Dermis blood vessel endothelial cell (primary cell): ENCODE measurements at places on chromosomes 2 and 18. TPM values are rescaled to one million over a fixed set of nuclear protein-coding genes. Genes with fewer than 3 reads are reported as not detected.

DSG1 gene
- not detected in 2 replicates for total RNA-seq

LYG2 gene
- not detected in 2 replicates for total RNA-seq

TMEM200C gene
- total RNA-seq = not detected in 2 replicates

TMEM169 gene
- 0.37 and 0.85 TPM in 2 replicates for total RNA-seq

PIKFYVE gene
- total RNA-seq = 33.2 and 36.3 TPM in 2 replicates

SLC16A14 gene
- total RNA-seq = under 0.01 and 0.09 TPM in 2 replicates

SCLY gene
- total RNA-seq = 15.1 and 26.3 TPM in 2 replicates

COLEC11 gene
- total RNA-seq = 0.79 and 0.85 TPM in 2 replicates

DSC1 gene
- total RNA-seq = not detected in 2 replicates

C2orf72 gene
- under 0.01 and 1.1 TPM in 2 replicates for total RNA-seq

IL37 gene
- total RNA-seq = not detected in 2 replicates

GULP1 gene
- total RNA-seq = 15.7 and 17.2 TPM in 2 replicates

DIPK1C gene
- not detected in 2 replicates for total RNA-seq

NDUFB3 gene
- 82.0 and 92.2 TPM in 2 replicates for total RNA-seq

STEAP3 gene
- total RNA-seq = 3.9 and 7.9 TPM in 2 replicates

RAD51AP2 gene
- total RNA-seq = not detected in 2 replicates

CRACDL gene
- 3.3 and 9.0 TPM in 2 replicates for total RNA-seq

SOCS6 gene
- 36.6 and 42.3 TPM in 2 replicates for total RNA-seq
